ENCODE measurements at places on chromosomes 2 and 18. TPM values are rescaled to one million over a fixed set of nuclear protein-coding genes. Genes with fewer than 3 reads are reported as not detected.

- peak; percentile 55 for DNase-seq
Measured at GRCh38 chr2:221969087-221969829, 329.5 kb downstream of the PAX3 start.

GRCh38 chr2:120480346-120480902, 134.5 kb downstream of the INHBB start:
- no peak for DNase-seq

- no peak for DNase-seq
Measured at GRCh38 chr2:149028377-149028776, 10.1 kb upstream of the LYPD6B start.

- peak; percentile 76 for DNase-seq
Measured at GRCh38 chr2:66433945-66434678, 813 bp upstream of the MEIS1 start.

DNA sequence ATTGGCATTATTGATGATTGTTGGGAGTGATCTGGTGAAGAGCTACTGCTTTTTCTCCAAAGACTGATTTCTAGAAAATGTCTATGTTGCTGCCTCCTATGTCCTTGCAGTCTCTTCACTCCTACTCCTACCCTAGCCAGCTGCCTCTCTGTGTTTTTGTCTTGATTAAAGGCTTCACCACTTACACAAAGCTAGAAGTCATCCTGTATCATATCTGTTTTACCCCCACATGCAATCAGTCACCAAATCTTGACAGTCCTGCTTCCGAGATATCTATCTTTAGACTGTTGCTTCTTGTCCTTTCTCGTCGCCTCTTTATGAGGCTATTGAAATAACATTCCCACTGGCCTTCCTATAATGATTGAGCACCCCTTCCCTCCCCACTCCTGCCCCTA, 84.5 kb upstream of the ITGA4 start:
- DNase-seq = no peak

- no peak for DNase-seq
Measured at GRCh38 chr18:37577051-37577611, 11.5 kb upstream of the CELF4 start.

DNA sequence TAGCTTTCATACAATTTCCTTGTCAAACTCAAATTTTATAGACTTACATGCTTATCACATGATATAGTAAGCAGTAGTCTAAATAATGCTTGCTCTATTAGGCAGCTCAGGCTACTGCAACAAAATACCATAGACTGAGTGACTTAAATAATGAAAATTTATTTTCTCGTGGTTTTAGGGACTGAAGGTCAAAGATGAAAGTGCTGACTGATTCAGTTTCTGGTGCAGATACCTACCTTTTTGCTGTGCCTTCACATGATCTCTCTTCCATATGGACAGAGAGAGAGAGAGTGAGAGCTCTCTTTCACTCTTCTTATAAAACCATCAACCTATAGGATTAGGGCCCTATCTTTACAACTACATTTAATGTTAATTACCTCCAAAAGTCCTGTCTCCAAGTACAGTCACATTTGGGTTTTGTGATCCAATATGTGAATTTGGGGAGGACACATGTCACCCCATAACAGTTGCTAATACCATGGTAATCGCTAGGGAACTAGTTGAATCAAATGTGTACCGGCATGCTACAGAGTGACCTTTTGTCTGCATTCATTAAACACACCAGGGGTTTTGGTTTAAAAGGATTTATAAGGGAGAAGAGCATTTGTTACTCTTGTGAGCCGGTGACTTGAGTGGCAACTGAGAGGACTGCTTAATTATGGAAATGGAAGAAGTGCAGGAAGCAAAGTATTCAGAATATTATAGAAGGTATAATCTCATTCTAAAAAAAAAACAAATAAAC, 723.4 kb upstream of the LRRTM4 start:
- DNase-seq = no peak

- no peak for DNase-seq
Measured at GRCh38 chr18:43634994-43635393, 357.7 kb upstream of the SYT4 start.

DNA sequence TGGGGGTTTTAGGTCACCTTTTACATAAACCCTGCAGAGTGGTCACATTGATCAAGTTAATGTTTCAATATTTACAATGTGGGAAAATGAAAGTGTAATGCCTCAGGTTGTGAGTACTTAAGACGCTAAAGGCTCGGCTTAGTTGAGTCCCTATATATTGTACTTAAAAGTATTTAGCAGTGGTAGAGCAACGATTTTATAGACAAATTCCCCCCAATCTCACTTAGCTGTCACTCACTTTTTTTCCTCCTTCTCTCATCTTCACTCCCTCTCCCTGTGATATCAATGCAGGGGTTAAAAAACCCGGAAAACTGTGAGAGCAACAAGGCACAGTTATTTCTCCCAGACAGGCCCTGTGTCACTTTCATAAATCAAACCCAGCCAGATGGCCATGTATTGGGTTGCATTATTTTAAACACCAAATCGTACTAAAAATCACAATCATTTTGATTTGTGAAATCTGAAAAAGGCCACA, 5.4 kb downstream of the POU3F3 start:
- DNase-seq = no peak

- DNase-seq = no peak
Measured at GRCh38 chr2:133262893-133263292, 305.4 kb downstream of the NCKAP5 start.

DNA sequence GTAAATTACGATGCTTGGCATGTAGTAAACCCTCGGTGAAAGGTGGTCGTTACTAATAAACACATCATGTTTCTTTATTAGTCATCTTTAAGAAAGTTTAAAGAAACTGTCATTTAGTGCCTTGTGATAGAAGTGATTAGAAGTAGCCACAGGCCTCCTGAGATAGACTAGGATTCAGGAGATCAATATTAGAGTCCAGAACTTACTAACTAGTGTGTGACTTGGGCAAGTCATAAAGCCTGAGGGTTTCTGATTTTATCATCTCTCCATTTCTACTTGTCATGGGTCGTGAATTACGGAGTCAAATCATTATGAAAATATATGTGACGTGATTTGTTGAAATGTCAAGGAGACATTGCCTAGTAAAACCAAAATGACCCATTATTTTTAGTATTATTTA, 6.7 kb downstream of the RPE start:
- no peak for DNase-seq

GRCh38 chr2:236637686-236638569, 68.3 kb downstream of the ACKR3 start:
- peak; percentile 12 for DNase-seq

DNA sequence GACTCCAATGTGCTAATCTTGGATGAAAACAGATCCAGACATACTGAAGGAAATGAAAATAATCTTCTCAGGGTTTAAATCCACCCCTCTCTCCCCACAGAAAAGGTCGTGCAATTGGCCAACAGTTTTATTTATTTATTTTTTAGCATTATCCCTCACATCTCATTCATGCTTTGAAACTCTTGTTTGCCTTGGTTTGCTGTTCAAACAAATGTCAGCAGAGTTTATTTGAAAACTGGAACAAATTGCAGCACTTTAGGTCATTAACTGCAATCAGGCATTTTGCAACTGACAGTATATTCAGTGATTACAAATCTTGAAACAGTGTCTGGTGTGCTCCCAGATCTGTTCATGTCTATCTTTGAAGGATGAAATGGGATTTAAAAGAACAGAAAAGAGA, 220.6 kb downstream of the SLC4A10 start:
- no peak for DNase-seq

- peak; percentile 58 for DNase-seq
Measured at GRCh38 chr2:156333951-156334495, 1.5 kb upstream of the NR4A2 start.

DNA sequence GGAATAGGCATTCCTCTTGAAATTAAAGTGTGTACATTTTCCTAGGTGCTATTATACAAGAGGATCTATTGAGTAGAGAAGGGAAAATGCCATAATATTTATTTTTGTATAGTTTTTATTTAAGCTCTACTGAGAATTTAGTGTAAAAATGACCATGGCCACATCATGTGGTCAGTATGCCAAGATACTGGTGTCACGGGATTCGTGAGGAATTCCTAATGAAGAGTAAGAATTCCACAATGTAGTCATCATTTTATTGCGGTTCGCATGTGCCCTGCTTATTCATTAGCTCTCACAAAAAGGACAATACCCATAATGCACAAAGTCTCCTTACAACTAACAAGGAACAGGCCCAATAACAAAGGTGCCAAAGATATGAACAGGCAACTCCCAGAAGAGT, 39.3 kb upstream of the PARD3B start:
- DNase-seq = peak; percentile 52

GRCh38 chr2:60175290-60175689, 378.2 kb downstream of the BCL11A start:
- no peak for DNase-seq

DNA sequence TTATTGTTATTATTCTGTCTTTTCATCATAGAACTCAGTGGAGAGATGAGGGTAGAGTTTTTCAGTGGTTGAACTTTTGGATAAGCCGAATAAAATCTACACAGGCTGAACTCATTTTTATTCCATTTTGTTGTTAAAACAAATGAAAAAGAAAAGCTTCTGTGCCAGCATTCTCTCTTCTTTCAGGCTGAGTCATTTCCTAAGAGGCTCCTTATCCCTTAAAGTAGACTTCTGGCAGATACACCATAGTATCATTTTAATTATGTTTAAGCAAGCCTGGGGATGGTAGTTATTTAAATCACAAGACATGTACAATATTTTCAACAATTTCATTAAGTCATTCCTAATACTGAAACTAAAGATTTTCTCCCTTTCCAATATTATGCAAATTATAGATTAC, 1364.0 kb upstream of the NRXN1 start:
- DNase-seq = peak; percentile 77

DNA sequence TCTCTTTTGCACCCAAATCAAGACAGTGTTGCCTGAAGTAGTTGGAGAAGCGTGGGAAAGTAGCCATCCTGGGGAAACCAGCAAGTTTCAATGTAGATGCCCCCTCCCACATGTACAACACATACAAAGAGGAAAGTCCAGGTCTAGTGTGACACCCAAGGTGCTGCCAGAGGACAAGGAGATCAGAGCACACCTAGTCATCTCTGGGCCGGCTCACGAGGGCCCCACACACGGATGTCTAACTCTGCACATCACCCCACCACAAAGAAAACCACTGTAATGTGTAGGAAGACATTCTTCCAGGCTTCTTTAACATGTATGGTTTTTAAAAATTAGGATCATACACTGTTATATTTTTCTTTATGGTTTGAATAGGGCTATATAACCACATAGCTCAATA, 21.6 kb downstream of the PARD6G start:
- DNase-seq = no peak

GRCh38 chr2:159206736-159207380, 79.6 kb downstream of the WDSUB1 start:
- DNase-seq = no peak

- peak; percentile 35 for DNase-seq
Measured at GRCh38 chr2:96898641-96899412, 28.9 kb upstream of the SEMA4C start.

GRCh38 chr18:68779169-68779568, 18.7 kb upstream of the CCDC102B start:
- peak; percentile 83 for DNase-seq

GRCh38 chr2:61363580-61363979, 107.3 kb downstream of the USP34 start:
- DNase-seq = no peak

- DNase-seq = no peak
Measured at GRCh38 chr2:186852508-186852907, 3.5 kb upstream of the ZSWIM2 start.

- peak; percentile 81 for DNase-seq
Measured at GRCh38 chr2:146634230-146635097, 1210.4 kb upstream of the ACVR2A start.

DNA sequence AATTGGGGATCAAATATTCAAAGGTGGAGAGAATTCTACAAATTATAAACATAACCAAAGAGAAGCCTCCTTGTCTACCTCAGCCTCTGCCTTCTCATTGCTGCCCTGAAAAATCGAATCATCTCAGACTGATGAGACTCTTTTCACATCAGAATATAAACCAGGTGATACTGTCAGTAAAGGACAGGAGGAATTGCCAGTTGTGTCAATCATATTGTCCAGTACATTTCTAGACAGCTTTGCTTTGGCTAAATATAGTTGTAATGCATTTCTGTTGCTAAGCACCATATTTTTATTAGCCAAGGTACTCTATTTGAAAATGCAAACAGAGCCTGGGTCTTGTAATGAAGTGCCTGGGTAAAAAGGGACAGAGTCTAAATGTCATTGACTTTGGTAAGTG, 92.6 kb upstream of the TLK1 start:
- DNase-seq = no peak

GRCh38 chr18:8519102-8519501, 90.1 kb upstream of the RAB12 start:
- no peak for DNase-seq

The CCDC85A gene
- 2.8 TPM for total RNA-seq

The HTR2B gene
- 0.72 TPM for total RNA-seq

The B3GNT7 gene
- total RNA-seq = under 0.01 TPM

The NGEF gene
- 1.1 TPM for total RNA-seq

The BOLL gene
- not detected for total RNA-seq

The SLC11A1 gene
- total RNA-seq = under 0.01 TPM

The FAM161A gene
- 1.1 TPM for total RNA-seq

The TTN gene
- total RNA-seq = 0.18 TPM

The IMMT gene
- total RNA-seq = 90.0 TPM

The SOS1 gene
- total RNA-seq = 8.2 TPM

The CHRNA1 gene
- total RNA-seq = 0.90 TPM

The POTEI gene
- total RNA-seq = not detected

Data from IMR-90 (cell line).